ENCODE measurements at places on chromosomes 3 and 15.

DNA sequence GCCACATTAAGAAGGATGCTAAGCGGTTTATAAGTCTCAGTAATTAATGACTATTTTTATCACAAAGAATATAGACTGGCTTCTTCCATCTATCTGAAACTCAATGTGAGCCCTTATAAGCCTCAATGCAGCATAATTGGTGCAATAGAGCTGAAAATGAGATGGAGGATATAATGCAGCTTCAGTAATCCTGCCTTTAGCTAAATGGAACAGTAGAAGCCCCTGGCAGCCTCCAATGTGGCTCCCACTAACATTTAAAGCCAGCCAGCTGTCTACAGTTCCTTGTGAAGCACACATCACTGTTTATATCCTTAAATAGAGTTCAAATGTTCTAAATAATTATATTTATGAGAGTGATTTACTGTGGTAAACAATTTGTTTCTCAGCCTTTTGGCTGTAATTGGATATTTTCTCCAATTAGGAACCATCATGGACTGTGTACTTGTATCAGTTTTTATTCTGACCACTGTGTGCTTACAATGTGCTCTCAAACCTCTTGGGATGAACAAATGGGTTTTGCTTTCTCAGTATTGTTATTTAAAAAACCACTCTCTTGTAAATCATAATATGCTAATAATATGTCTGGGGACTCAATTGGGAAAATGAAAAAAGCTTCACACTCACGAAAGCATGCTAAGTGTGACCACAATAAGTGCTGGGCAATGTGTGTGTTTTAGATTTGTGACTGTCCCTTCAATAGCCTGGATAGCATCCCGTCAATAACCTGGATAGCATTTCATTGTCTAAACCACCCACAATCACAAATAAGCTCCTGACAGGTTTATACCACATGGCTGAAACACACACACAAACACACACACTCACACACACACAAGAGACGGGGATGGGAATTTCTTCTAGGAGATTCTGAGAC is 366.6 kb downstream of the GBE1 start:
- no peak for DNase-seq

- DNase-seq, result no peak
These were observed 216.8 kb downstream of the ERC2 start for GRCh38 chr3:56251343-56251945.

- DNase-seq, result no peak
These were observed 31.9 kb upstream of the ZBED2 start for GRCh38 chr3:111627092-111627491.

- no peak for DNase-seq
These were observed 75.5 kb downstream of the SERPINI1 start for GRCh38 chr3:167811031-167811430.

GRCh38 chr15:100710222-100710621 is 107.8 kb downstream of the ASB7 start:
- DNase-seq, result no peak

DNA sequence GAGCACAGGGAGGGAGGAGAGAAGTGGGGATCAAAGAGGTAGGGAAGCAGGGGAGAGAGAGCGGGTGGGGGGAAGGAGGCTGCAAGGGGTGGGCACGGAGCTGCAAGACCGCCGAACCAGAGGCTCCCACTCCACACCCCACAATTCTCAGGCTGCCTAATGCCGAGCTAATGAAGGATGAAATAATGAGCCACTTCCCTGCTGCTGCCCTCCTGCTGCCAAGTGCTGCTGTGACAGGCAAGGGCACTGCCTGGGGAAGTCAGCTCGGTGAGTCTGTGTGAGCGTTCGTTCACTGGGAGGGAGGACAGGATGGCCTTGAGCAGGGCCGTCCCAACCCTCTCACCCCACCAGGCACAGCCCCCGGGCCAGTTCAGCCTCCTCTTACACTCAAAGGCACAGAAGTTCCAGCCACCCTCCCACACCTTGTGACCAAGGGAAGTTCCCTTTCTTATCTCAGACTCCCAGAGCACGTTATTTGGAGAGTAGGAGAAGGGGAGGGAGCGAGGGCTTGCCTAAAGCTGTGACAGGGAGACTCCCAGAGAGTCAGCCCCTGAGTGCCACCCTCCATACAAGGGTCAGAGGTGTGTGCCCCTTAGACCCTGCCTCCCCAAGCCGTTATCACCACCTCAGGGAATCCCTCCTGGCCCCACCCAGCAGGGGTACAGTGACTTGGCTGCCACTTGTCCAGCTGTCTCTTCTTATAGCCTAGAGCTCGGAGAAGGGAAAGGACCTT is 12.4 kb downstream of the GLYCTK start:
- no peak for DNase-seq

GRCh38 chr3:51983578-51984268 is 388 bp downstream of the ACY1 start:
- DNase-seq, result no peak

DNA sequence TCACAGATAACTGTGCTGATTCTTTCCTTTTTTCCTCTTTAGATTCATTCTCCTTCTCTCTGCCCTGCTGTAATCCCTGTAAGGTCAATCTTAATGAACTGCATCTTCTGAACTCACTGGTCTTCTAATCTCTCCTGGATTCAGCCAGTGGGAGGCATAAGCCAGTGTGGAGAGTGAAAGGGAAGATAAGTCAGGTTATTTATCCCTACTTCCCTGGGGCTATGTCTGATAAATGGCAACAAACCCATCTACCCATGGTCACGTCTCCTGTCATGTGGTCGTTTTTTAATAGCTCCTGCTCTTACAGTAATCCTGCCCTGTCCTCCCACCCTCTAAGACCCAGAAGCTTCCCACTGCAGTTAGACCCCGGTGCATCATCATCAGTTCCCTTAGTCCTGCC is 199.6 kb upstream of the NAALADL2 start:
- no peak for DNase-seq

DNA sequence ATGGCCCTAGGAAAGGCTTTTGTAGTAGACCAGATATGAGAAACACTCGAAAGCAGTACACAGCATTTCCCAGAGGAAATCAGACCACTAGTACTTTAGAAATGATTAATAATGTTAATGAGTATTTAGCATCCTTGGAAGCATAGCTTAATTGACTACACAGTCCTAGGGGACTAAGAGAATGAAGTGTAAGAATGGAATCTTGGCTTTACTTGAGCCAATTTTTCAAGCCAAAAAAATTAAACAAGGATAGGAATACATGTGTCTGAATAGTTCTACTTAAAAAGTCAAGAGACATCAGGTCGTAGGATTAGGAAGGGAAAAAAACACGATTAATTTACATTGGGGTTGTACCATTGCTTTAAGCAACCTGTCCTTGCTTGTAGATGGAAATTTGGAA is 38.2 kb downstream of the DPPA2 start:
- DNase-seq, result no peak
